NCI-H1436 treated with DMSO at 0.1 percent for 48 hours (cell line): ENCODE measurements at places on chromosomes 3 and 15.

DNA sequence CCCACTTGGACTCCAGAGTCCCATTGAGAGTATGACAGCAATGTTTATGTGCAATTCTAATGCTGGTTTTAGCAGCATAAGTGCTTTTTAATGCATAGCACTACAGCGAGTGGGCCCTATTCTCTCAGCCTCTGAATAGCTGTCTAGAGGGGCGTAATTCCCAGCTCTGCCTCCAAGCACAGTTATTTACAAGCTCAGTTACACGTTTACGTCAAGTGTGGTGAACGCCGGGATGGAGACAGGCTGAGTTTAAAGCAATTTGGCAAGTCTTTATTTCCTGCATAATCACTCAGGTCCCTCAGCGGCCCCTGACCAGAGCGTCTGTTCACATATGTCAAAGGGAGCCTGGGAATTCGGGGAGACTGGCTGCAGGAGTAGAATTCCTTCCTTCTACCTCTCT lies 43.9 kb downstream of the SOX14 start:
- no peak for DNase-seq

DNA sequence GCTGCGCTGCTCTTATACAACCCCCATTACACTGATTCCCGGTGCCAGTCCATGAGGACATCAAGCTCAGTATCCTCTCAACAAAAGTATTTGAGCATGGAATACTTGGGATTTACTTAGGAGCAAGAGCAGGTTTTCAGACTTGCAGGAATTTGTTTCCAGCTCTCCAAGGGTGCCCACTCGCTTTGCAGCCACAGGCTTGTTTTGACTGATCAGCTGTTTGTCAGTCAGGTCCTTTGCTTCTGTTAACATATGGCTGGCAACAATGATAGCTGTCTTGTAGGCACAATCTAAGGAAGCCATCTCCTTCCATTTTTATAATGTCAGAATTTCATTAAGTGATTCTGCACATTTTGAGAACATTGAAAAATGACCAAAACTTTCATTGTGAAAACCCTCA lies 38.2 kb upstream of the MCF2L2 start:
- no peak for DNase-seq

GRCh38 chr3:171704002-171704401 lies 106.3 kb downstream of the PLD1 start:
- DNase-seq: no peak

DNA sequence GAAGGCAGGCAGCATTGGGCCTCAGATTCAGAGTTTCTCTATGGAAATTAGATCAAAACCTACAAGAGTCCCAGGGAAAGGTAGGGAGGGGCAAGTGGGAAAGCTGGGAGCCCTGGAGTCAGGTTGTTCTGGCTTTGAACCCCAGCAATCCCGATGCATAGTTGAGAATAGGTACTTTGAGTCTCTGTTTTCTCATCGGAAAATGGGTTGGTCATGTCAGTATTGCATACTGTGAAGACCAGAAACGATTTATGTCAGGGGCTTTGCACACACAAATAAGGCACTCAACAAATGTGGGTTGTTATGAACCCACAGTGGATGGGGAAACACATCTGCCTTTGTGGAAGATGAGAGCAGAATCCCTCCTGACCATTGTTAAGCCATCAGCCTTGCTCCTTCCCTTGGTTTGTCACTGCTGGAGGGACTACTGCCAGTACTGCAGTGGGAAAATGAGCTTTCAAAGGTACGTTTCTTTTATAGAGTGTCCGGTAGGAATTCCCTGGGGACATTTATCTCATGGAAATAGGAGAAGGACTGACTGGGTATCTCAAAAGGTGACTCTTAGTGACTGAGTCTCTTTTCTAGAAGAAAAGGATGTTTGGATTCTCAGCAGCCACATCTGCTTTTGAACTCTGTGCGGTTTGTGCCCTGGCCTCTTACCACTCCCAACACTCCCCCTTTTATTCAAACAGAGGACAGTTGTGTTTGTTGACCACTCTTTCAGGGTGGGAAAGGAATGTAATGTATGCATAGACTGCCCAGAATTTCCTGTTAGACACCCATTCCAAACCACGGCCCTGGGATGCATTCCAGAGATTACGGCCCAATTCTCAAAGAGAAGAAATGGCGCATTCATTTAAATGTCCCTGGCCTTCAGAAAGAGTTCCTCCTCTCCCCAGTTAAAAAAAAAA lies 54.6 kb upstream of the VILL start:
- DNase-seq: no peak

DNA sequence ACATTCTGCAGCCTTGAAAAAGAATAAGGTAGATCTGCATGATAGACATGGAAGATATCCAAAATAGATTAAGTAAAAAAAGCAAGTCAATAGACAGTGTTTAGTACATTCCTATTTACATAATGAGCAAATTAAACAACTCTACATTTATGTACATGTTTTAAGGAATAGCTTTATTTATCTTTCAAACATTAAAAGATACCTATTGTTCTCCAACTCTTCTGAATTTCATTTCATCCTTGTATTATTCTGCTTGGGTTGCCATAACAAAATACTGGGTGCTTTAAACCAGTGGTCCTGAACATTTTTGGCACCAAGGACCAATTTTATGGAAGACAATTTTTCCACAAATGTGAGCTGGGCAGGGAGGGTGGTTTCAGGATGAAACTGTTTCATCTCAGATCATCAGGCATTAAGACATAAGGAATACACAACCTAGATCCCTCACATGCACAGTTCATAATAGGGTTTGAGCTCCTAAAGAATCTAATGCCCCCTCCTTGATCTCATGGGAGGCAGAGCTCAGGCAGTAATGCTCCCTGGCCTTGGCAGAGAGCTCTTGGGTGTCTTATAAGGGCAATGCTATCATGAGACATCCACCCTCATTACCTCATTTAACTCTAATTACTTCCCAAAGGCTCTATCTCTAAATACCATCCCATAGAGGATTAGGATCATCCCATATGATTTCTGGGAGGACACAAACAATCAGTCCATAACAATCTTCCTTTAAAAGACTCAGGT lies 6.8 kb upstream of the KATNBL1 start:
- no peak for DNase-seq

GRCh38 chr3:72034986-72035385 lies 250.0 kb upstream of the PROK2 start:
- no peak for DNase-seq

- no peak for DNase-seq
These were observed 25.9 kb upstream of the SLC41A3 start for GRCh38 chr3:126109880-126110235.

- DNase-seq: no peak
These were observed 2.2 kb upstream of the PRKCD start for GRCh38 chr3:53158765-53159155.
